Right ventricle myocardium superior (tissue), 1 donor: ENCODE measurements at places on chromosomes 1 and 21. TPM values are rescaled to one million over a fixed set of nuclear protein-coding genes. Genes with fewer than 3 reads are reported as not detected.

The ACP6 gene
- 9.1 TPM for total RNA-seq

The LCE2C gene
- not detected for total RNA-seq

The ERICH3 gene
- total RNA-seq, result not detected

The SFN gene
- not detected for total RNA-seq

The STPG1 gene
- total RNA-seq, result 5.6 TPM

The KIF17 gene
- total RNA-seq, result 5.2 TPM

The RHD gene
- not detected for total RNA-seq

The SRRM1 gene
- total RNA-seq, result 50.4 TPM

The PPIAL4G gene
- total RNA-seq, result not detected
